ENCODE measurements at places on chromosomes 13 and 19. TPM values are rescaled to one million over a fixed set of nuclear protein-coding genes. Genes with fewer than 3 reads are reported as not detected.

Gene EXOSC5
- 20.0 TPM for polyA plus RNA-seq

Gene CCDC61
- 7.8 TPM for polyA plus RNA-seq

Gene ELSPBP1
- polyA plus RNA-seq: not detected

Gene PRKCG
- not detected for polyA plus RNA-seq

Gene SBK2
- polyA plus RNA-seq: 0.06 TPM

Gene PSPN
- 1.1 TPM for polyA plus RNA-seq

Gene OVOL3
- not detected for polyA plus RNA-seq

Gene KIR3DL1
- polyA plus RNA-seq: not detected
